ENCODE measurements at places on chromosomes 5 and 9. TPM values are rescaled to one million over a fixed set of nuclear protein-coding genes. Genes with fewer than 3 reads are reported as not detected.

Gene SLCO6A1
- not detected for total RNA-seq

Gene SLC25A2
- not detected for total RNA-seq

Gene ARL14EPL
- total RNA-seq: not detected

Gene BAAT
- total RNA-seq: 0.57 TPM

Gene SOX30
- total RNA-seq: not detected

All from A549 treated with ZK216348 at 1 μM for 4 hours (cell line).